Stimulated activated CD4-positive, alpha-beta T cell treated with anti-CD3 and anti-CD28 coated beads, Interleukin-4, amount 100 ng/mL, for 1 hour (primary cell): ENCODE measurements at places on chromosomes 5 and 9.
A peak's percentile ranks its signal among the peaks of the same experiment; 100 is the strongest.

DNA sequence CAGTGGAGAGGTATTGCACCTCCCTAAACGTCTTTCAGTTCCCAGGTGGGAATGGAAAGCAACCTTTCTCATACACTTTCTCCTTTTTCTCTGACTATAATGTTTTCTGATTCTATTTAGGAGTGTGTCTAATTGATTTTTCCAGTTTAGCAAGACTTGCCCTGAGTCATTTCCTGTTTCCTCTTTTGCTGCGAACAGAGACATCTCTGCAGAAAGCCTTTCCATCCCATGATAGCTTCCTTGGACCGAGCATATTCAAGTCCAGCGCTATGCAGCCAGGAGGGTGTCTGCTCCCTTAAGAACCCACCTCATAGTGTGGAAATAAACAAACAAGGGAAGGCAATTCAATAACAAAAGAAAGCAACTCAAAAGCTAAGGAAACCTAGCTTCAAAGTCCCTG lies 60.0 kb upstream of the CDH6 start:
- DNase-seq: no peak

GRCh38 chr5:14447958-14448911 lies 133.4 kb upstream of the OTULINL start:
- no peak for DNase-seq

DNA sequence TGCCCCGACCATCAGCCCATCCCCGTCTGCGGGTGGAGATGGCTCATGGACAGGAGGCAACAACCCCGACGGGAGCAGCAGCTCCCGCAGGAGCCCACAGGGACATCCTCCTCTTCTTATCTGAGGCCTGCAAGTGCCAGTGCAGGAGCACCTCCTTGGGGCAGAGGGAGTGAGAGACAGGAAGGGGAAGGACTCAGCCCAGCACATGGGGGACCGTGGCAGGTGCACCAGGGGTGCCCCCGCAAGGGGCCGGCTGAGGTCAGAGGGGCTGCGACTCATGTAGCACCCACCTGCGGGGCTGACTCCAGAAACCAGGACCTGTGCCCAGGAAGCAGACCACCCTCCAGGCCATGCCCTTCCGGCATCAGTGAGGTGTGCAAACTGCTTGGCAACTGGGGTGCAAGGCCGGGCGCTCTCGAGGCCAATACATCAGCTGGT lies 259.8 kb upstream of the ADAMTS16 start:
- DNase-seq: no peak

- DNase-seq: peak; percentile 94
Measured at GRCh38 chr5:97183100-97183929, at the start of gene RIOK2. TSS of gene RIOK2 (minus strand) at chr5:97183247. CDS start at chr5:97183191, 56 bp downstream.

DNA sequence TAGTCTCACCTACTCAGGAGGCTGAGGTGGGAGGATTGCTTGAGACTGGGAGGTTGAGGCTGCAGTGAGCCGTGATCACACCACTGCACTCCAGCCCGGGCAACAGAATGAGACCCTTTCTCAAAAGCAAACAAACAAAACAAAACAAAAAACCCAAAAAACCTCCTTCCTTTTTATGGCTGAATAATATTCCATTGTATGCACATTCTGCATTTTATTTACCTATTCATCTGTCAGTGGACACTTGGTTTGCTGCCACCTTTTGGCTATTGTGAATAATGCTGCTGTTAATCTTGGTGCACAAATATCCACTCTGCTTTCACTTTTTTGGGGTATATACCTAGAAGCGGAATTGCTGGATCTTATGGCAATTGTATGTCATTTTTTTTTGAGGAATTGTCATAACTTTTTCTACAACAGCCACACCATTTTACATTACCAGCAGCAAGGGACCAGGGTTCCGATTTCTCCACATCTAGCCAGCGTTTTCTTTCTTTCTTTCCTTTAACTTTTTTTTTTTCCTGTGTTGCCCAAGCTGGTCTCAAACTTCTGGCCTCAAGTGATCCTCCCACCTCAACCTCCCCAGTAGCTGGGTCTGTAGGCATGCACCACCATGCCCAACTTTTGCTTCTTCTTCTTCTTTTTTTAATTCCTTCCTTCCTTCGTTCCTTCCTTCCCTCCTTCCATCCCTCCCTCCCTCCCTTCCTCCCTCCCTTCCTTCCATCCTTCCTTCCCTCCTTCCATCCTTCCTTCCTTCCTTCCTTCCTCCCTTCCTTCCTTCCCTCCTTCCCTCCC lies 30.6 kb downstream of the NKX2-5 start:
- DNase-seq: no peak

DNA sequence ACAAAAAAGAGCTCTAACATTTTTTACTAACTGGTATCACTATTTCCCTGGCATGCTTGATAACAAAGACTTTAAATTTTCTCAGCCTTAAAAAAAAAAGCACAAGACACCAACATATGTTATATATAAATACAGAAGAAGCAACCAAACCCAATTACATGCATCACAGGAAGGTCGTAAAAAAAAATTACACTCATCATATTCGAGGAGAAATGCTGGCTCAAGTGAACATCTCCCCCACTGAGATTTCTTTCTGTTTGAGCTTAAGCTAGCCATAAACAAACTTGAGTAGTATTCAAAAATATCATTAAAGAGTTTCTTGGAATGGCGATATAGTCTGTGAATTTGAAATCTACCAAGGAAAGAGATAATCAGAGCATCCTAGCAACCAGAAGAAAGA lies 7.5 kb upstream of the MSH3 start:
- no peak for DNase-seq

- no peak for DNase-seq
Measured at GRCh38 chr5:126479810-126480209, 56.6 kb downstream of the GRAMD2B start.

DNA sequence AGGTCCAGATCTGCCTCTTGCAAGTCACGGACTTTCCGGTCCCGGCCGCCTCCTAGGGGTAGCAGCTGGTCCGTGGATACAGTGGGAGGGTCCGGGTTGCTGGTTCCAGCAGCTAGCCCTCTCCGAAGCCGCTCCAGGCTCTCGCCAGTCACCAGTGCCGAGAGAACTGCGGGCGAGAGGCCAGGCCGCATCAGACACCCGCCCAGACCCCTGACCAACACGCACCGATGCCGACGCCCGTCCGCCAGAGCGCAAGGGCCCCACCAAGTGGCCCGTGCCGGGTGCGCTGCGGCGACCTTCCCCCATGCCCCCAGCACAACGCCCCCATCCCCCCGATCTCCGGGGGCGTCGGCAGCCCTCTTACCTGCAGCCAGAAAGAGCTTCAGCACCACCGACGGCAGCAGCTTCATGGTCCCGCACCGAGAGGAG lies 470 bp downstream of the HBEGF start:
- no peak for DNase-seq

DNA sequence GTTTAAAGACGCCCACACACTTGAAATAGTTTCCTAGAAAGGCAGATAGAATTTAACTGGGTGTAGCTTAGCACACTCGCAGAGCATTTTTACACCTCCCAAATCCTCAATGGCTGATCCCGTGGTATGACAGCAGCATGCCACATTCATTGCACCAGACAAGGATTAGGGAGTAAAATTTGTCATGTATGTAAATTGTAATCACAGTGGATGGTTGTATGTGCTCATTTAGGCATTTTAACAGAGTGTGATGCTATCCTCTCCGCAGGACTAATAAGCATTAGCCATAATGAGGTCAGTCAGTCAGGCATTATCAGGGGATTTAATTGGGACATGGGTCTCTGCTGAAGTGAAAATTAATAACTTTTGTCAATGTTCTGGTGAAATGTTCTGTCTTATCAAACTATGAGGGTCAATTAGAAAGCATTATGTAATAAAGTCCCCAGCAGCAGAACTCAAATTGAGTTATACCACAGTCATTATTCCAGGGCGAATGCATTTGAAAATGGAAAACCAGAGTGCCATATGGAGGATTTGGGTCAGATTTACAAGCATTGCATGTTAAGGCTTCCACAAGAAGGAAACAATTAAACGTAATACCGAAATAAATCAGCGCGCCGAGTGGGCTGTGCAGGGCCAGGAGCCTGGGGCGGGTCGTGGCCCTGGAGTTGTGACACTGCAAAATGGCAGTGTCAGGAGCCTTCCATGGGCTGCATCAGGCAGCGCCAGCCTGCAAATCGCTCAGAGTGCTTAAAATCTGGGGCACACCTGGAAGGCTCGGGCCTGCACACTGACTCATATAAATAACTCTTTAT lies 602.2 kb downstream of the BNC2 start:
- no peak for DNase-seq

DNA sequence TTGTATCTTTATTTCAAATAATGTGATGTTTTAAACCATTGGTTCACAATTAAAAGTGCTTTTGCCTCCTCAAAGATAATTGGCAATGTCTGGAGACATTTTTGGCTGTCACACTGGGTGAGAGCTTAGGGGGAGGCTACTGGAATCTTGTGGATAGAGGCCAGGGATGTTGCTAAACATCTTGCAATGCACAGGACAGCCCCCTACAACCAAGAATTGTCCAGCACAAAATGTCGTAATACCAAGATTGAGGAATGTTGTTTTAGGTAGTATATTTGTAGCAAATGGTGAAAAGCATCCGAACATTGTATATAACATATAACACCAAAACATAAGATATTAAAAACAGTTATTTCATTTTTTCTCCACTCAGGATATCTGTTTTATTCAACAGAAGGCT lies 99.8 kb downstream of the SLC44A1 start:
- no peak for DNase-seq

DNA sequence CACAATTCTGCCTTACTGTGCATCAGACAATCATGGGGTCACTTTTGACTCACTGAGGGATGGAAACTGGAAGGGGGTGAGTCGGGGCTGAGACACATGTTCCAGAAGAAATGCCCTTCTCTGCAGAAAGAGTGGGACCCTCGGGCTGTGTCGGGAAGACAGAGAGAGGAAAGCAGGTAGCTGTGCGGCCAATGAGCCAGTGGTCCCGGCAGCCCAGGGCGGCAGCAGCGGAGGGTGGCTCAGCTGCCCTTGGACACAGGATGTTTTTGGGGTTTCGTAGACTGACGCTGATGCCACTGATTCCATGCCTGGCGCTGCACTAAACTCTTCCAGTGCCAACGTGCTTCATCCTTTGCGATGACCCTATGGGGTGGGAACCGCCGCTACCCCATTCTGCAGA lies 78.4 kb upstream of the PPP1R26 start:
- no peak for DNase-seq

- DNase-seq: no peak
Measured at GRCh38 chr5:61587125-61587524, 255.1 kb downstream of the ZSWIM6 start.

GRCh38 chr5:36359267-36359666 lies 57.6 kb upstream of the RANBP3L start:
- no peak for DNase-seq

DNA sequence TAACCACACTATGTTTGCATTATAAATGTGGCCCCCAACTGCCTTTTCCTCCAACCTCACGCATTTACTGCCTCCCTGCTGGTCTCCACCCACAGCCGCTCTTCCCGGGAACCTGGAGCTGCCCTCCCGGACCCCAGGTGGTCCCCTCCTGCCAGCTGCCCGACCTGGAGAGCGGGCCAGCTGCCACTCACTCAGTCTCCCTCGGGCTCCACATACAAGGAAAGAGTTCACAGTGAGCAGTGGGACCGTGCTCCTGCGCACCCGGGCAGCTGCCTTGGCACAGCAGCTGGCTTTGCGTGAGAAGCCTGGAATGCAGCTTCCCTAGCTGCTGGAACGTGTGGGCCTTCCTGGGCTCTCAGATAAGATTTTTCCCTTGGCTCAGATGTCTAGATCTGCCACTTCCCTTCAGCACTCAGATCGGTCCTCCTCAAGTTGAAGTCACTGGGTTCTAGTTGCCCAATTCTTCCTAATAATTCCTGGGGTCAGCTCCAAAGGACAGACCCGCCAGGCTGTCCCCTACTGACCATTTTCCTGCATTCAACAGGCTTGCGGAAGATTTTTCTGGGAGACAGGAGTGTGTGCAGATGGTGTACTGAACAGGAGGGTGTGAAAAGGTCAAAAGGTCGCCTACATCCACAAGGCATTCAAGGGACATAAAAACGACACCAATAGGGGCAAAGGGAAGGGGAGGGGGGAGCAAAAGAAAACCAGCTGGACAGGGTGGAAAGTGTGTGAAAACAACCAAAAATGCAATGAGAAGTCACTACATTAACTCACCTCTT lies 69.1 kb downstream of the MYO10 start:
- no peak for DNase-seq

DNA sequence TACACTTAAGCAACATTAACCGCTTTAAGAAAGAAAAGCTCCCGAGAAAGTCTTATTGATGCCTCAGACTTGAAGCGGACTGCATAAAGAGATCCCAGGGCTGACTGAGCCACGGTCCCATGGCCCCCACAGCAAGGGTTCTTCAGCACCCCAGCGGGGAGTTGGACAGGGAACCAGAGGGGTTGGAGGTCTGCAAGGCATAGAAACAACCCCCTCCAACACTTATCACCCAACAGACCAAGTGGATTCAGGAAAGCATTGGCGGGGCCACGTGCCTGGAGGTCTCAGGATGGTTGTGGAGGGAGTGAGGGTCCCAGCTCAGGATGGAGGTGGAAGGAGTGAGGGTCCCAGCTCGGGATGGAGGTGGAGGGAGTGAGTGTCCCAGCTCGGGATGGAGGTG lies 143.7 kb upstream of the IRX2 start:
- DNase-seq: no peak

DNA sequence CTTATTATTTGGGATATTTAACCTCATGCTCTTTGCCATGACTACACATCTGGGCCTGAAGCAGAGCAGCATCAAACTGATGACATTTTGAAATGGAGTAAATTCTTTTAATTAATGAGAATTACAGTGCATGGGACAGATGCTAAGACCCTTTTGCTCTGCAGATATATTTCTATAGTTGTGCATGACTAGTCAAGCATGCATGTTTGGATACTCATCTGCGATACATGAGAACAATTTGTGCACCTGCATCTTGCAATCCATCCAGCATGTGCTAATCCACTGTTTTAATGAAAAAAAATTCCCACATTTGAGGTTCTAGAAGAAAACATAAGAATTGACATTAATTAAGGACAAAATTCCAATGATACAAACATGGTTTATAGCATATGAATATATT lies 1047.6 kb upstream of the ACO1 start:
- no peak for DNase-seq

DNA sequence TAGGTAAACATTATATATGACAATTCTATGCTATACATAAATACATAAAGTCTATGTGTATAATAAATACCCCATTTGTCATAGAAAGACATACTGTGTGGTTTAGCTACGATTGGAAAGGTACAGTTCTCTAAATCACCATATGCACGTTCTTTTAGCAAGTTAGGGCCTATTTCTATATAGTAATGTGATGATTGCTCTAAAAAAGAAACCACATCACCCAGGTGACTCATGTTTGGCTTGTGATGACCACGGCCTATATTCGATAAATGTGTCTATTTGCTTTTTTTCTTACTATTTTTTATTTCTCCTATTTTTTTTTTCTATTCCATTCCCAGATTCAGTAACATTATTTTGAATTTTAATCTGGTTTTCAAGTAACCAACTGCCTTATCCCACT lies 34.7 kb downstream of the RETREG1 start:
- no peak for DNase-seq
